PC-9 (cell line): ENCODE measurements at places on chromosomes 7 and 10. TPM values are rescaled to one million over a fixed set of nuclear protein-coding genes. Genes with fewer than 3 reads are reported as not detected.
A peak's percentile ranks its signal among the peaks of the same experiment; 100 is the strongest.

ERV3-1 gene
- 14.0 and 22.5 TPM in 2 replicates for total RNA-seq

DNA sequence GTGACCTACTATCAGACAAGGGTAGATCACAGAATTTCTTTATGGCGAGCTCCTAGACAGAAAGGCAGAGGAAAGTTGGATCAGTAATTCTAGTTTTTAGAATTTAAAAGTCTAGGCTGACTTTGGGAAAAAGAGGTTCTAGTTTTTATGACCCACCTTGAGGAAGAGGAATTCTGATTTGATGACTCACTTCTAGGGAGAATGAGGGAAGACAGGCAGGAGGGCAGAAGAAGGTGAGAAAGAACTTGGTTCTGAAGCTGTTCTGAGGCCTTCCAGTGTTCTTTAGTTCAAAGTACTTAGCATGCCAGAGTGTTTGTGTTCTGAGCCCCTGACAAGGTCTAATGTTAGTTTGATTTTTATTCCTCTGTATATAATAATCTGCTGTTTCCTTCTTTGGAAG is 97.2 kb downstream of the PODXL start:
- peak; percentile 2 for DNase-seq
- H3K4me3 ChIP-seq = no peak overlapping the region
- no peaks in the 10 kb centered on the region for H3K27me3 ChIP-seq
- peak overlapping the region; percentile 11; the same call in 1 of the 2 replicates for H3K27ac ChIP-seq
- H3K36me3 ChIP-seq = peaks cover 35% of the 10 kb centered on the region

DNA sequence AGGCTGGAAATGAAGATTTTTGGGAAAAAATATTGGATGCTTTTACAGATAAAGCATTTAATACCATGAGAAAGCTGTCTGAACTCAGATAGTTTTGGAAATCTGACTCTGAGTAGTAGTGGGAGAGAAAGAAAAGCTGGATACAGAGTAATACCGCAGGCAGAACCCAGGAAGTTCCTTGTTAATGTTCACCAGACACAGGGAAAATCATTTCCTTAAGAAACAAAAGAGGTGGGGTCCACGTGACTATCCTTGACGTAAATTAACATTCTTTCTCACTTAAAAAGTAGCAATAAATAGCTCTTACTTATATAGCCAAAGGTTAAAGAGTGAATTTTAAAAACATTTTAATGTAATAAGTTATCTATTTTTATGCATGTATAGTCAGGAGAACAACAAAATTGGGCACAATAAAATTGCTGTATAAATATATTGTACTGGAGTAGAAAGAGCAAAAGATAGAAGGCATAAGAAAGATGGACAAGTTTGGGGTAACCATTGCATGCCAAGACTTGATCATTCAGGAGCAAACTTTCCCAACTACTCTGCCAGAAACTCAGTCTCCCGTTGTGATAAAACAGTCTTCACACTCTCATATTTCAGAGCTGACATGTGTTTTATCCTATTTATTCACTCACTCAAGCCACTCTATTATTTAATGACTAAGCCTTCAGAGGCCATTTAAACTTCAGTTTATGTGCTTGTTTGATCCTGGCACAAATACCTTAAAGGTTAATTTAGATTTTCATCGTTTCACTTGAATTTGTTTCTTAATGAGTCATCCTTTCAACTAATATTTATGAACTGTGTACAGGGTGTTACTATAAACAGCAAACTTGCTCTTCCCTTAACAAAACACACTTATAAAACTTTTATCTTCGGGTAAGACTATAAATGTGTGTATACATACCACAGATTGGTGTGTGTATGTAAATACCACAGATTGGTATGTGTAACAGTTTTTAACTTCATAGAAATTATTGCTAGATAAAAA is 143.1 kb downstream of the GNAI1 start:
- no peaks in the 10 kb centered on the region for H3K36me3 ChIP-seq
- 0 out of 2 replicates have a peak overlapping the region, but pooled peaks have one; percentile 15 for H3K4me3 ChIP-seq
- peak overlapping the region; percentile 59 for H3K27ac ChIP-seq
- no peak for DNase-seq

- H3K4me3 ChIP-seq = no peak overlapping the region
- no peaks in the 10 kb centered on the region for H3K36me3 ChIP-seq
- no peaks in the 10 kb centered on the region for H3K27me3 ChIP-seq
Observed at GRCh38 chr10:79192677-79193003, 123.9 kb downstream of the ZMIZ1 start.

GRCh38 chr10:20343036-20343435 is 526.8 kb downstream of the PLXDC2 start:
- H3K4me3 ChIP-seq = no peak overlapping the region
- no peaks in the 10 kb centered on the region for H3K4me1 ChIP-seq
- H3K36me3 ChIP-seq = no peaks in the 10 kb centered on the region
